Esophagus muscularis mucosa (tissue), 4 donors: ENCODE measurements at places on chromosomes 12 and 14. TPM values are rescaled to one million over a fixed set of nuclear protein-coding genes. Genes with fewer than 3 reads are reported as not detected.
A peak's percentile ranks its signal among the peaks of the same experiment; 100 is the strongest.

Gene SYNE3
- 14.5 TPM for total RNA-seq

DNA sequence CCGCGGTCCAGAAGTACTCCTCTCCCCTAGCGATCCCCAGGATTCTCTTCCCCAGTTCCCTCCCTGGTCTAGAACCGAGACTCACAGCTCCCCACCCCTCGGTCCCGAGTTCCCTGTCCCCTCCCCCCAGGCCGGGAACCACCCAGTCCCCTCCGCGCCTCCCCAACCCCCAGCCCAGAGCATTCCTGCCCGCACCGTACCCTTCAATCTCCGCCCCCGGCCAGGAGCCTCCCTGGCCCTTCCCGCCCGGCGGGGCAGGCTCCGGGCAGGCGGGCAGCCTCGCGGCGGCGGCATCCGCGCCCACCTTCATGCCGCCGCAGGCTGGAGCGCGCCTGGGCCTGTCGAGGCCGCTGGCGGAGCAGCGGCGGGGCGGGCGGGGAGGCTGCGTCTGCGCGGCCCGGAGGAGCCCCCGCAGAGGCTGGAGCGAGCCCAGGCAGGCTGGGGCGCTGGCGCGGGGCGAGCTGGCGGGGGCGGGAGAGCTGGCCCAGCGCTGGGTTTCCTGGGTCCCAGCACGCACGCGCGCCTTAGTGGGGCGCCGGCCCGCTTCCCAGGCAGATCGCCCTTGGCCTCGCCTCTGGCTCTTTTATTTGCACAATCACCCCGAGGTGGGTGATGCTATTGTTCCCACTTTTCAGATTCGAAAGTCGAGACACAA lies 22.2 kb upstream of the GPR132 start:
- peak overlapping the region; percentile 73 for H3K27ac ChIP-seq
- no peak for DNase-seq
- no peaks in the 10 kb centered on the region for H3K27me3 ChIP-seq
- peaks cover 64% of the 10 kb centered on the region for H3K4me1 ChIP-seq
- no peaks in the 10 kb centered on the region for H3K36me3 ChIP-seq
- peak overlapping the region; percentile 56 for H3K4me3 ChIP-seq

- no peak overlapping the region for H3K27ac ChIP-seq
- H3K4me3 ChIP-seq: no peak overlapping the region
- H3K4me1 ChIP-seq: peaks cover 3% of the 10 kb centered on the region
- DNase-seq: no peak
These were observed 28.5 kb downstream of the ACTR6 start for GRCh38 chr12:100229036-100229635.

- H3K27ac ChIP-seq: no peak overlapping the region
- no peak for DNase-seq
- no peaks in the 10 kb centered on the region for H3K36me3 ChIP-seq
- peak overlapping the region; percentile 10 for H3K4me3 ChIP-seq
- peaks cover 100% of the 10 kb centered on the region for H3K27me3 ChIP-seq
- peaks cover 41% of the 10 kb centered on the region for H3K4me1 ChIP-seq
These were observed 3.7 kb upstream of the SIX1 start for GRCh38 chr14:60652674-60653651.

Gene CAPS2
- 11.3 TPM for total RNA-seq

DNA sequence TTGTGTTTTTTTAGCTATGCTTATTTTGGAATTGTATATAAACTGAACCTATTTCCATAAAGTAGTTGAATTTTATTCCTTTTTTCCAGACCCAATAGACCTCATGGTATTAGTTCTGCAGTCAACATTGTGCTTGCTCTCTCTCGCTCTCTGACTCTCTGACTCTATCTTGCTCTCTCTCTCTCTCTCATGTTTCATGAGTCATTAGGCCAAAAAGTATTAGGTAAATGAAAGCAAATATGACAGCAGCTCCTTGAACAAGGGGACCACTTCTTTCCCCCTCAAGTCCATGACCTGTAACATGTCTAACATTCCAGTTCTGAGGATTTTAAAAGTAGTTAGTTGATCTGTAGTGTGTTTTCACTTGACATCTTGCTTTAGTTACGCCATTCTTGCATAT lies 14.0 kb upstream of the C12orf71 start:
- H3K27me3 ChIP-seq: no peaks in the 10 kb centered on the region
- DNase-seq: no peak
- H3K4me1 ChIP-seq: no peaks in the 10 kb centered on the region
- H3K36me3 ChIP-seq: no peaks in the 10 kb centered on the region

GRCh38 chr14:24274101-24274543 lies 2.7 kb upstream of the RABGGTA start:
- peaks cover 7% of the 10 kb centered on the region for H3K36me3 ChIP-seq
- H3K27ac ChIP-seq: no peak overlapping the region
- H3K27me3 ChIP-seq: no peaks in the 10 kb centered on the region

GRCh38 chr12:57185906-57186508 lies 30.6 kb upstream of the NXPH4 start:
- no peak overlapping the region for H3K4me3 ChIP-seq
- no peak overlapping the region for H3K27ac ChIP-seq
- H3K36me3 ChIP-seq: peaks cover 39% of the 10 kb centered on the region
- no peak for DNase-seq

Gene ARID2
- 34.7 TPM for total RNA-seq

GRCh38 chr14:89807892-89808291 lies 146.6 kb downstream of the EFCAB11 start:
- H3K4me1 ChIP-seq: no peaks in the 10 kb centered on the region
- no peak overlapping the region for H3K27ac ChIP-seq
- no peaks in the 10 kb centered on the region for H3K27me3 ChIP-seq
- no peak for DNase-seq
- H3K36me3 ChIP-seq: no peaks in the 10 kb centered on the region

DNA sequence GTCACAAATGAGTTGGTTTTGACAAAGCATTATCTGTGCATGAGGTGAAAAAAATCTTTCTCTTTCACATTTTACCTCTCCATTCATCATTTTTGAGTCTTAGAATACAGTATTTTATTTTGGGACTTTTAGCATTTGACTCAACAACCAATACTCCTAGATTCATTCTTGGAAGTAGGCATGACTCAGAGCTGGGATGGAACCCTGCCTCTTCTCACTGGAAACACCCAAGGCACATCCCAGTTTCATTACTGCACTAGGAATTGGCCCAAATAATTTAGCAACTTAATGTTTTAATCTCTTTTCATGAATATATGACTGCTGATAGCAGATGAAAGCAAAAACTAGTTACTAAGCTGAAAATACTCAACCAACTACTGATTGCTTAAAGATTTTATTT lies 3.3 kb upstream of the PDZRN4 start:
- no peaks in the 10 kb centered on the region for H3K27me3 ChIP-seq
- no peaks in the 10 kb centered on the region for H3K36me3 ChIP-seq
- H3K27ac ChIP-seq: no peak overlapping the region
- H3K4me1 ChIP-seq: peaks cover 16% of the 10 kb centered on the region

- no peaks in the 10 kb centered on the region for H3K4me1 ChIP-seq
- DNase-seq: peak; percentile 34
- H3K36me3 ChIP-seq: no peaks in the 10 kb centered on the region
- no peak overlapping the region for H3K4me3 ChIP-seq
These were observed 15.1 kb downstream of the PPM1H start for GRCh38 chr12:62919838-62920237.

DNA sequence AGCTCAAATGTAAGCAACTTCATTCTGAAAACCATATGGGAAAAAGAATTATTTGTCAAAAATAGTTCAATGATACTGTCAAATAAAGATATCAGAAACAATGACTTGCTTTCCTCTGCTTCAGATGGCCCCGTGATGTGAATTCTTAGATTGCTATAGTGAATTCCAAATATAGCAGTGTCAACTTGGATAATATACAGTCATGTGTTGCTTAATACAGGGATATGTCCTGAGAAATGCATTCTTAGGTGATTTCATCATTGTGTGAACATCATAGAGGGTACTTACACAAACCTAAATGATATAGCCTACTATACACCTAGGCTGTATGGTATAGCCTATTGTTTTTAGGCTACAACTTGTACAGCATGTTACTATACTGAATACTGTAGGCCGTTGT lies 108.7 kb upstream of the MIS18BP1 start:
- no peak overlapping the region for H3K4me3 ChIP-seq
- no peaks in the 10 kb centered on the region for H3K36me3 ChIP-seq
- no peak overlapping the region for H3K27ac ChIP-seq
- peaks cover 10% of the 10 kb centered on the region for H3K4me1 ChIP-seq
- H3K27me3 ChIP-seq: no peaks in the 10 kb centered on the region

DNA sequence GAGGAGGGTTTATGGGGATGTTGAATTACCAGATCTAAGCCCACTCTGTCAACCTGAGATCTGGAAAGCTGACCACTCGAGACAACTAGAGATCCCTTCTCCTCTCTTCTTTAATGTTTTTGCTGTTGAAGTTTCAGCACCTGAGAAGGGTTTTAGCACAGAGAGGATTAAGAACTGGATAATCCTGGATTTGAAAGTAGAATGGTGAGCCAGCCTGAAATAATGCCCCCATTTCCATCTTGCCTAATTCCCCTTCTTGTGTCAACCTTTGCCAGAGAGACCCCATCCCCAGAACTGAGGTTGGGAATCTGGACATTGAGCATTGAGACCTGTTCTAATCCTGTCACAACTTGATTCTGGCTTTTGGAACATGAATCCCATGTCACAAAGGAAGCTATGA lies 87.8 kb upstream of the RFLNA start:
- no peaks in the 10 kb centered on the region for H3K36me3 ChIP-seq
- H3K27me3 ChIP-seq: no peaks in the 10 kb centered on the region
- no peak overlapping the region for H3K4me3 ChIP-seq

DNA sequence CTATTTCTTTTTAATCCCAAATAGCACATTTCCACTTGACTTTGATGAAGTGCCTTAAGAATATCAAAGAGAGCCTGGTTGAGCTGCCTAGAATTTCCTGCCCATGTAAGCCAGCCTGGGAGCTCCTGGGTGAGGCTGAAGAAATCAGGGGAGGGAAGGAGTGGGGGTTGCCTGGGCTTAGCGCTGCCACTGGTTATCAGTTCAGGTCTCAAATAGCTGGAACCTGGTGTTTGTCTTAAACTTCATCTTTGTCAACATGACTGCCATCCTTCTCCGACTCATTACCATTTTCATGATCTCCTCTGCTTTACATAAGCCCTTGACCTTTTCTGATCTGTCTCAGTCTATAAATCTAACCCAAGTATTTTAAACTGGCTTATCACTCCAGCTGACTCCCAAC lies 151.5 kb downstream of the TTC8 start:
- no peaks in the 10 kb centered on the region for H3K4me1 ChIP-seq
- no peak for DNase-seq
- no peak overlapping the region for H3K4me3 ChIP-seq
- no peak overlapping the region for H3K27ac ChIP-seq

GRCh38 chr14:24783791-24784190 lies 149.8 kb upstream of the GZMB start:
- H3K4me1 ChIP-seq: peaks cover 17% of the 10 kb centered on the region
- no peaks in the 10 kb centered on the region for H3K27me3 ChIP-seq
- H3K36me3 ChIP-seq: no peaks in the 10 kb centered on the region
- no peak for DNase-seq
- H3K4me3 ChIP-seq: no peak overlapping the region
- no peak overlapping the region for H3K27ac ChIP-seq

GRCh38 chr14:71923513-71923912 lies 8.7 kb upstream of the RGS6 start:
- DNase-seq: no peak
- H3K27me3 ChIP-seq: no peaks in the 10 kb centered on the region
- H3K27ac ChIP-seq: no peak overlapping the region
- H3K36me3 ChIP-seq: no peaks in the 10 kb centered on the region

Gene SIX1
- 0.58 TPM for total RNA-seq

Gene RTN1
- 10.9 TPM for total RNA-seq

DNA sequence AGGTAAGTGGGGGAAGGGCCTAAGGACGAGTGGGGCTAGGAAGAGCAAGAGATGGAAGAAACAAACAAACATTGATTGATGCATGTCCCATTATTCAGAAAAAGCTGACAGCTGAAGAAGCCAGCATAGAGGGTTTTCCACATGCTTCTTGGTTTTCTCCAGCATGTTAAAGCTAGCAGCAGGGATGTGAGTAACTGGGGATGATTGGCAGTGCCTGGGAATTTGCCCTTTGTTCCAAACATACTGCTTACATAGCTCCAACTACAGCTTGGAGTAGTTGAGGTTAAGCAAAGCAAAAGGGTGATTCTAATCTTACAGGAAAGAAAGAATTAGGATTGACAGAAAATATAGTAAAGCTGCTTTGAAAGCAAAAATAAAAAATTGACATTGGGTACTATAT lies 68.0 kb upstream of the IFNG-AS1 start:
- H3K36me3 ChIP-seq: no peaks in the 10 kb centered on the region
- H3K27ac ChIP-seq: no peak overlapping the region
- no peak for DNase-seq
- no peaks in the 10 kb centered on the region for H3K27me3 ChIP-seq

GRCh38 chr12:98893675-98894411 lies 248.8 kb downstream of the APAF1 start:
- peaks cover 53% of the 10 kb centered on the region for H3K27me3 ChIP-seq
- DNase-seq: no peak
- H3K4me1 ChIP-seq: peaks cover 26% of the 10 kb centered on the region
- H3K36me3 ChIP-seq: no peaks in the 10 kb centered on the region
- peak overlapping the region; percentile 50 for H3K4me3 ChIP-seq

DNA sequence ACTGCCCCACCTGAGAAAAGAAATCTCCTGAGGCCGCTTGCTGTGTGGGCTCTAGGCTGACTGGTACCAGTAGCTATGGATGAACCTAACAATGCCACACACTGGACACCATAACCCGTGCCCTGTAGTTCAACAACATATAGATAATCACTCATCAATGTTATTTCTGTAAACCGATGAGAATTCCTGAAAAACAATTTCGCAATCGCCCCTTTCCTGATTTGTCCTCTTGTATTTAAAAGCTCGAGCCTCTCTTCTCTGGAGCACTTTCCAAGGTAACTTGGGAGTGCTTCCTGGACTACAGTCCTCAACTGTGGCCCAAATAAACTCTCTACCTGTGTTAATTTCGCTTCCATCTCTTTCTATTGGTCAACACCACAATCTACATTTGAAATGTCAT lies 26.1 kb upstream of the PPP2R5C start:
- no peak overlapping the region for H3K27ac ChIP-seq
- H3K27me3 ChIP-seq: no peaks in the 10 kb centered on the region
- H3K36me3 ChIP-seq: no peaks in the 10 kb centered on the region
- peak; percentile 77 for DNase-seq
- peaks cover 11% of the 10 kb centered on the region for H3K4me1 ChIP-seq
- H3K4me3 ChIP-seq: no peak overlapping the region

DNA sequence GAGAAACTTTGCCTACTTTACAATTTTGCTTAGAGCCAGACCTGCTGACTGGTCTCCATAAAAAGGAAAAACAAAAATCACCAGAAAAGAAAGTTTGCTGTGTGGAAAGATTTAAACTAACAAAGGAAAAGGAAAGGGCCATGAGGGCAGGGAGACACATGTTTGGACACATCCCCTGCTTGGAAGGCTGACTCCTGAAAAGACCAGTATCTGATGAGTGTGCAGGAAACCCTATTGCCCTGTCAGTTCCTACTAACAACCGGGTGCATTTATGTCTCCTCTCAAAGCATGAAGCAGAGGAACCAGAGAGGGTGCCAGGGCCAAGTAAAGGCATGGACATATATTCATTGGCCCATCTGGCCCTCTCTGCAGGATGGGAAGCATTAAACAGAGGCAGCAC lies 7.0 kb upstream of the STAB2 start:
- H3K36me3 ChIP-seq: no peaks in the 10 kb centered on the region
- H3K27me3 ChIP-seq: no peaks in the 10 kb centered on the region
- peaks cover 5% of the 10 kb centered on the region for H3K4me1 ChIP-seq
- H3K27ac ChIP-seq: no peak overlapping the region
